ENCODE measurements at places on chromosomes 2 and 18.
A peak's percentile ranks its signal among the peaks of the same experiment; 100 is the strongest.

DNA sequence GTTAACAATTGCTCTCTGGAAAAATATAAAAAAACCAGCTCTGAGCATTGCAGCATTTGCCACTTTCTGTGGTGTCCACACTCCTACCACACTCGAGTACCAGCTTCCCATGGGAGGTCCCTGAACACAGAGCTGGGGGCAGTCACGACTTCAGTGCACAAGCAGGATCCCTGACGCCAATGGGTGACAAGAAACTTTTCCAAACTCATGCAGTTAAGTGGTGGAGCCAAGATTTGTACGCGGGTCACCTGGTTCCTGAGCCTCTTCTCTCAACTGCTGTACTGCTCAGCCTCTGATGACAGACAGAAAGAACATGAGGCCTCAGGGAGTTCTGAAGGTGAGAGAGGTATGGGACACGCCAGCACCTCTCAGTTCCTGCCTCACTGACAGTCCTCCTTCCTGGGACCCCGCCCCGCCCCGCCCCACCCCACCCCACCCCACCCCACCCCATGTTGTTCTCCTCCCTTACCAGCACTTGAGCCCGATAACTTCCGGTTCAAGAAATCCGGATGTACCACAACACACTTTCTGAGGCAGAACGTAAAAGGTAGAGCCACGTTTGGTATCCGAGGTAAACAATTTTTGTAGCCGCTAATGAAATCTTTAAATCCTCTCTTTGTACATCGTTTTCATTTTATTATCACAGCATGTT lies 287.6 kb downstream of the MYCN start:
- no peak for DNase-seq

GRCh38 chr2:191514613-191515012 lies 163.3 kb upstream of the NABP1 start:
- DNase-seq = no peak

- no peak for DNase-seq
These were observed 73.7 kb upstream of the SLC1A4 start for GRCh38 chr2:64915510-64915900.

DNA sequence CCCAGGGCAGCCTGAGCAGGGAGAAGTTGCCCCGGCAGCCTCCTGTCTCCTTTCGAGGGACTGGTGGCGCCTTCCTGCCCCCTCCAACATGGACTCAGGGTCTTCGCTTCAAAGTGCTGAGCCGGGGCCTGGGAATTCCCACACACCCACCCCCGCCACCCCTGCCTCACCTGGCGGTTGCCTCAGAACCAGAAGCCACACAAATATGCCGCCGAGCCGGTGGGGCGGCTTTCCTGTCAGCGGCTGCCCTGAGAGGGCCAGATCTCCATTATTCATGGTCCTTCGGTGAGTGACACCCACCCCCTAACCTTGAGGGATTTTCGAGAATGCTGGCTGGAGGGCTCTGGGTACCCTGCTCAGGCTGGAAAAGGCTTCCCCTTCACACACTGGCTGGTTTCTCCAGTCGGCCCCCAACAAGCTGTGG lies 71.7 kb downstream of the SMAD7 start:
- no peak for DNase-seq

GRCh38 chr2:39283561-39283960 lies 39.8 kb upstream of the CDKL4 start:
- no peak for DNase-seq

- no peak for DNase-seq
These were observed 51.7 kb downstream of the PELI1 start for GRCh38 chr2:64092502-64092901.

GRCh38 chr2:240192661-240193060 lies 52.2 kb upstream of the OTOS start:
- DNase-seq = no peak

GRCh38 chr2:24512404-24512803 lies 21.4 kb downstream of the NCOA1 start:
- no peak for DNase-seq

GRCh38 chr2:158038901-158039300 lies 62.8 kb upstream of the UPP2 start:
- no peak for DNase-seq

GRCh38 chr2:88857274-88857741 lies 165.8 kb downstream of the RPIA start:
- no peak for DNase-seq

- DNase-seq = no peak
These were observed at the start of gene NLRC4 for GRCh38 chr2:32264422-32265105. Gene NLRC4, minus strand, starts transcription at chr2:32264886. Its CDS starts 8,111 bp downstream, at chr2:32256775.

DNA sequence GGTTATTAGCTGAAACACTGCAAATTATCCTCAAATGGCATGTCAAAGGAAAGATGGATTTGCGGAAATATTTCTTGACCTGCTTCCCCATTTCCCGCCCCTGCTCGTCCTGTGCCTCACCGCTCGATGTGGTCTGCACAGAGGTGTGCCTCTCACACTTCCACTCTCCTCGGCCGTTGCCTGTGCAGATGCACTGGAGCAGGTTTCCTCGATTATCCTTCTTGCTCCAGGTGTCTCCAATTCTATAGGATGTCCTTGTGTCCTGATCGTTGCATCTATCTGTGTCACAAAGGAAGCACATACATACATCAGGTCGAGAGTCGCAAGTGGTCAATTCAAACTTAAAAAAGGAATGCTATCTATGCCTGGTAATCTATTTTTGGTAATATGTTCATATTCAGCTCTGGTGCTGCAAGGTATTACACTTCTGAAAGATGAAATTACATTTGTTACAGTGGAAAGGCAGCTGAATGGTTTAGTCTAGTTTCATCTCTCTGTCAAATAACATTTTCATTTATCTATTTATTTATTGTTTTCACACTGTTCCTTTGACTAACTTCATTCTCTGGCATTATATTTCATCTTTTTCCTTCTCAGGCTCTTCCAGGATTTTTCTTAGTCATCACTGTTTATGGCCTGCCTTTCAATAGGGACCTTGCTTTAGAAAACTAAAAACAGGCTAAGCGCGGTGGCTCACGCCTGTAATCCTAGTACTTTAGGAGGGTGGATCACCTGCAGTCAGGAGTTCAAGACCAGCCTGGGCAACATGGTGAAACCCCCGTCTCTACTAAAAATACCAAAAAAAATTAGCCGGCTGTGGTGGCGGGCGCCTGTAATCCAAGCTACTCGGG lies 7.6 kb downstream of the FN1 start:
- DNase-seq = peak; percentile 39

DNA sequence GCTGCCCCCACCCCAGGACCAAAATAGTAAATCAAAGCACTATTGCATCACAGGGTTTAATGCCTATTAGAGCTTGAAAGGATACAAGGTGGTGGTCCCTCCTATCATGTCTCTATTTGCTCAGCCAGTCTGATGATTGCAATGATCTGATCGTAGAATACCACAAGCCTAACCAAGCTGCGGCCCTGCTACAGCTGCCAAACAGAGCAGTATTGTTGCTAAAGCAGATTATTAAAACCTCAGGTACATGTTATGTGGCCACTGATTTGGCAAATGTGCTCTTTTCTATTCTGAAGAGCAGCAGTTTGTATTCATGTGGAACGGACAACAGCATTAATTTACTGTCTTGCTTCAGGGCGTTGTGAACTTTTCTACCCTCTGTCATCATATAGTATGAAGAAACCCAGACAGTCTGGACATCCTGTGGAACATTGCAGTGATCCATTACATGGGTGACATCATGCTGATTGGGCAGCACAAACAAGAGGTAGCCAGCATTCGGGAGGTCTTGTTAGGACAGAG lies 8.4 kb upstream of the VAPA start:
- DNase-seq = no peak

- DNase-seq = no peak
These were observed 6.1 kb upstream of the NCL start for GRCh38 chr2:231470246-231470900.

- DNase-seq = no peak
These were observed 66.5 kb downstream of the STK39 start for GRCh38 chr2:168180914-168181313.

GRCh38 chr2:234802071-234802844 lies 149.6 kb upstream of the SH3BP4 start:
- DNase-seq = no peak

GRCh38 chr2:6896930-6897759 lies 19.6 kb downstream of the RSAD2 start:
- peak; percentile 49 for DNase-seq

GRCh38 chr2:23546913-23547312 lies 161.9 kb downstream of the KLHL29 start:
- no peak for DNase-seq

GRCh38 chr18:10949655-10950054 lies 199.7 kb downstream of the PIEZO2 start:
- DNase-seq = peak; percentile 19

DNA sequence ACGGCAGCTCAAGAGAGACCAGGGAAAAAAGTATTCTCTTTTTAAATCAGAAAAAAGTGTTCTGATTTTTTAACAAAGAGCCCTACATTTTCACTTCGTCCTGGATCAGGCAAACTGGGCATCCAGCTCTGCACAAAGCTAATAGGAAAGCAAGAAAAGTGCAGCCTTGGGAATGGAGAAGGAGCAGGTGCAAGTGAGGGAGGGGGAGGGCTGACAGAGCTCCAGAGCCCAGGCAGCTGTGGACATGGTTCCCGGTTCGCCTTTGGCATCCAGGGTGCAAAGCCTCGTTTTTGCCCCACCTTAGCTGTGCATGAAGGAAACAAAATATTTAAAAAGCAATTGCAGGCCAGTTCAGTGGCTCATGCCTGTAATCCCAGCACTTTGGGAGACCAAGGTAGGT lies 82.2 kb downstream of the FAM124B start:
- DNase-seq = no peak

DNA sequence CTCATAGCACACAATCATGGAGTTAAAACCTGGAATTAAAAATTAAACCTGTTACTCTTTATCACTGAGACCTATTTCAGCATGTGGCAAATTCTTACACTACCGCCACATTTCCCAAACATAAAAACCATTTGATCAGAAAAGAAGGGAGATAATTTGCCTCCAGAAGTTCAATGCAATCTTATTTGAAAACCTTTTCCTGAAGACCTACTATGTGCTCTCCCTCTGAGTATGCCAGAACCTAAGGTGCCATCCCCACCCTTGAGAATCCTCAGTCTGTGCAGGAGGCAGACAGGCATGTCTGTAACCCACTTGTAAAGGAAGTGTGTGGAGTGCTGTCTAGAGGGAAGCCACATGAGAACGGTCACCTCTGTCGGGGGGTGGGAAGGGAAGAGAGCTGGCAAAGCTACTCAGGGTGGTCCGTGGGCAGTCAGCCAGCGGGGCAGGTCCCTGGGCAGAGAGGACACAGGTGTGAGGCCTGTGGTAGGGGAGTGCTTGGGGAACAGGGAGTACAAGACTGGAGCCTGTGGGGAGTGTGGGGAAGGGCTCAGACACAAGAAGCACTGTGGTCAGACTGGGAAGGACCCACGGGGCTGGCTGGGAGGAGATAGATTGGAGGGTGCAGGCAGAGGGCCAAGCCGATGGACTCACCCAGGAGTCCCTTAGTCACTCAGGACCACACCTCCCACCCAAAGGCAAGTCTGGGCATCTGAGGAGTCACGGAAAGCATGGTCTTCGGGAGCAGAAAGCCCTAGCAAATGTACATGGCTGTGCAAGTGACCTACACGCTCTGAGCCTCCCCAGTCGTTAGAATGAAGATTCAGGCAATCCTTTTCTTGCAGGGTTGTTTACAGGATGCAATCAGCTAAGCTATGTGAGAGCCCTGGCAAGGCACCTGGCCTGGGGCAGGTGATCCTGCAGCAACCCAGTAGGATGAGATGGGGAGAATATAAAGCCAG lies 22.8 kb downstream of the CRACDL start:
- DNase-seq = peak; percentile 6

- no peak for DNase-seq
These were observed 48.2 kb upstream of the KIDINS220 start for GRCh38 chr2:8885449-8886201.

GRCh38 chr2:5539282-5540165 lies 152.7 kb upstream of the SOX11 start:
- no peak for DNase-seq

- DNase-seq = no peak
These were observed 43.0 kb upstream of the MGAT4A start for GRCh38 chr2:98773907-98774306.

DNA sequence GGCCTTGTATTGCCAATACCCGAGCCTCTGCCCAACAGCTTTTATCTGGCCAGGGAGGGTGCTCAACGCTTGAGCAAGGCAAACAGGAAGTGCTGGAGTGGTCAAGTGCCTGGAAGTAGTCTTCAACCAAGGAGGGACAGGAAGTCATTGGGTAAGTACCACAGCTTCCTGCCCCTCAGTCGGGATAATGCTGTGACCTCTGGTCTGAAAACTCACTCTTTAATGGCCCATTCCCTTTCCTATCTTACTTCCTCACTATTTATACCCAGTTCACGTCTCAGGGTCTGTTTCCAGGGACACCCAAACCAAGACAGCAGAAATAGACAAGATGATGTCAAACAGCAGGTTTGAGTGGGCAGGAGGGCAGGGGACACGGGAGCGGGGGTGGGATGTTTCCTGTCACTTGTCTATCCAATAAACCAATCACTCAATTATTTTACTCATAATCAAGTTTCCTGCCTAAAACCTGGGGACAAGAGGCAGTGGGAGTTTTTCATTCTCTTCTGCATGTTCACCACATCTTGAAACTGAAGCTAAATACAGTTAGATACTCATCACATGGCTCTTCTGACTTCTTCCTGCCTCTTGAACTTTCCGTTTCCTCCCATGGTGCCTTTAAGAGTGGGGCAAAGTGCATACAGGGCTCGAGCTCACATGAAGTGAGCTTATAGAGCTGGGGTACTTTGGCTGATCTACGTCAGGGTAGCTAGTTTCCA lies 68.9 kb upstream of the CAB39 start:
- DNase-seq = no peak

- DNase-seq = no peak
These were observed 384.3 kb upstream of the ID2 start for GRCh38 chr2:8297376-8298231.

DNA sequence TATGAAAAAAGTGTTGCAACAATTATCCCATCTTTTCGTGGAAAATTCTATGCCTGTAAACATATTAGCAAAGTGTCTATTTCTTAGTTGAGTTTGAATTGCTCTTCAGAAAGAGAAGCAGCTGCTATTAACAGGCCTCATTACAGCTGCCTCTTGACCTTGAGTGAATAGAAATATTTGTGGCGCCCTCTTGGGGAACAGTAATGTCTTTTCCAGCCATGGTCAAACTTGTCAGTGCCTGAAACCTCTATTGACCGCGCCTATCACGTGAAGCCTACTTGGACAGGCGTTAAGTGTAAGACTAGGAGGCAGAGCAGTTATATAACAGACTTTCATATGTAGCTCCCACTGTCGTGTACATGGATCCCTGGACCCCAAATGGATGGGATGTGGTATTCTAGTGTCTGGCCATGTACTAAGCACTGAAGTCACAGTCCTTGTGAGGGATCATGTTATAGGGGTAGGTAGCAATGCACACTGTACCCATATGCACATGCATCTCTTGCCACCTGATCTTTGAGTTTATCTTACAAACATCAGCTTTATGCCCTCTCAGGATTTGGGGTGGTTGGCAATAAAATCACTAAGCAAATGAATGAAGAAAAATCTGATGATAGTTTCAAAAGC lies 245.0 kb downstream of the PTGR3 start:
- peak; percentile 61 for DNase-seq

- DNase-seq = no peak
These were observed 37.0 kb upstream of the CASP8 start for GRCh38 chr2:201223089-201224073.

- DNase-seq = no peak
These were observed 253.4 kb upstream of the ZSWIM2 start for GRCh38 chr2:187102381-187102780.
